ENCODE measurements at places on chromosomes 16 and 17. TPM values are rescaled to one million over a fixed set of nuclear protein-coding genes. Genes with fewer than 3 reads are reported as not detected.

The DOC2A gene
- total RNA-seq: 0.94 TPM

DNA sequence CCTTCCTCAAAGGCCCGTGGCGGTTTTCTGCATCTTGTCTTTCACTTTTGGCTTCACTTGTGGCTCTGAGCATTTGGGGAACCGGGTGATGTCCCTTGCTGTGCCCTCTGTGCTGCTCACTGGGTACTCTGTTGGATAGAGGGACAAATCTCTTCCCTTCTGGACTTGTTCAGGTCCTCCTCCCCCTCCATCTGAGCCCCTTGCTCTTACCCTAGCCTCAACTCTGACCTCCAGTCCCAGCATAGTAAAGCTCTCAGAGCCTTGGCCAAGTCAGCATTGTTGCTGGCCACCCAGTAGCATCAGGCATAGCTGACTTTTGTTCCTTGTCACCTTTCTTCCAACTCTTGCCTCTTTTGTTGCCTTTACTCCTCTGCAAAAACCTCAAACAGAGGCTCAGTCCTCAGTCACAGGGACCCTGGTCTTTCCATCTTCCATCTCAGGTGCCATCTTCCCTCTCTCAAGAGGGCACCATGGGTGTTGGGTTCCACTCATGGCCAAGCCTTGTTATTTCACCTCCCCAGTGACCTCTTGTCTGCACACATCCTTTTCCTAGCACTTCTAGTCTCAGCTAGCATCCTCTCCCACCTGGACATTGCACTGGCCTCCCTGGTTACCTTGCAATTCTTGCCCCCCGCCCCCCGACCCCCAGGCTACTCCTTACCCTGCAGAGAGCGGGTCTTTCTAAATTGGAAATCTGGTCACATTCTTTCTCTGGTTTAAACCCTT, 393 bp upstream of the PSMB10 start:
- no peak for DNase-seq
- peaks cover 15% of the 10 kb centered on the region for H3K4me1 ChIP-seq
- H3K4me3 ChIP-seq: peak overlapping the region; percentile 77
- peak overlapping the region; percentile 81 for H3K27ac ChIP-seq

DNA sequence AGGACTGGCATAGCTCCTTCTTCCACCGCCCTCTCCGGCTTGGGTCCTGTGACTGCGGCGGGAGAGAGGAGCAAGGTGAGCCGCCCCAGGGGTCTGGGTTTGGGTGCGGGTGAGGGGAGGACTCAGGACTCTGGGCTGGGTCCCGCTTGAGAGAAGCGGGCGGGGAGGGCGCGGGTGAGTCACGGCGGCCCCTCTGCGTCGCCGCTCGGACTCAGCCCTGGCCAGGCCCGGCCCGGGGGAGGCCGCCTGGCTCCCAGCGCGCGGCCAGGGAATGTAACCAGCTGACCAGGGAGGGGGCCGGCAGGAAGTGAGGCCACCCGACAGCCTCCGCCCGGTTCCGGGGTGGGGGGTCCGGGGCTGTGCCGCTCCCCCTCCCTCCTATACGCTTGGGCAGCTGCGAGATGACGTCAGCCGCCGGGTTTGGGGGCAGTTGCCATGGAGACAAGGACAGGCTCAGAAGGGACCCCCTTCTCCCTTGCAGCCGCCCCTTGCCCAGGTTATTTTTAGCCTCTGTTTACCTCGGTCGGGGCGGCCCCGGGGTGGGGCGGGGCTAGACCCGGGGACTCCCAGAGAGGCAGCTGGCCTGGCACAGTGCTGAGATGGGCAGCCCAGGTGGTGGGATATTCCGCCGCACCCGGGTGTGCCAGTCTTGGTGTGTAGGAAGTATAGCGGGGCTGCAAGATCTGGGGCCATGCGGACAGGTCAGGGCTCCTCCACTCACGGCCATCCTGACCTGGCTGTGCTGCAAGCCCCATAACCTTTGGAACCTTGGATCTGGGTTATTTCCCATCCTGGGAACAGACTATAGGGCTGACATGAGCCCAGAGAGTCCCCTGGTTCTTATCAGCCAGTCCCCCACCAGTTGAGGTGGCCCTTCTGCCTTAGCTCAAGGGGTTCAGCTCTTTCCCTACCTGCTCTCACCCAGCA, 1.6 kb downstream of the RIPOR1 start:
- H3K4me3 ChIP-seq: peak overlapping the region; percentile 70
- H3K27me3 ChIP-seq: no peaks in the 10 kb centered on the region
- peak overlapping the region; percentile 72 for H3K27ac ChIP-seq

DNA sequence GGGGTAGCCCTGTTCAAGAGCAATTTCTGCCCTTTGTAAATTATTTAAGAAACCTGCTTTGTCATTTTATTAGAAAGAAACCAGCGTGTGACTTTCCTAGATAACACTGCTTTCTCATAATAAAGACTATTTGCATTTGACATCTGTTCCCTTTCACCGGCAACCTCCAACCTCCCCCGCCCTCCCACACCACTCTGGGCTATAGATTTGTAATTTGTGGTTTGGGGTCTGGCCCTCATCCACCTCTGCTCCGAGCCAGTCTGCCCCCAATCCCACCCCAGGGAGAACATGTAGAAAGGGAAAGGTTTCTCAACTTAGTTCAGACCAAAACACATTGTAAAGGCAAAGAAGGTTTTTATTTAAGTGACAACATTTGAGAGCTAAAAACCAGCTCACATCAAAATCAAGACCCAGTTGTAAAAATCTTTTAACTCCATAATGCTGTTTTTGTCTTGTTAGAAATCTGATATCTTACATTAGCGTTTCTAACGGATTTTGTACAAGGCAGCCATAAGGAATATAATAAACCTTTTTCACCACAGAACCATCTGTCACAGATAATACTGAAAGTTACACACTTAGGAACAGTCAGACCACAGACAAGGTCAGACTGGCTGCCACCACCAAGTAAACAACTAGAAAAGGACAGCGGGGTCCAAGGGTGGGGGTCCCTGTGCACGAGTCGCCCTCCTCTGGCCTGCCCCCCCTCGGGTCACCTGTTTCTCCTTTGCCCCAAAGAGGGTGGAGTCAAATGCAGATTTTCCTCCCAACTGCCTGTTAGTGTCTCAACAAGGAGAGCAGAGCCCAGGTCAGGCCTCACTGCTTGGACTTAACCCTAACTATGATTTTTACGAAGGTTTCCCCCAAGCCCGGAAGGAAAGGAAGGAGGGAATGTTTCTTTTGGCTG, 6.9 kb downstream of the PIMREG start:
- no peak overlapping the region for H3K4me3 ChIP-seq
- H3K27me3 ChIP-seq: no peaks in the 10 kb centered on the region
- H3K4me1 ChIP-seq: peaks cover 7% of the 10 kb centered on the region
- no peak overlapping the region for H3K27ac ChIP-seq
- no peaks in the 10 kb centered on the region for H3K36me3 ChIP-seq
- DNase-seq: no peak

DNA sequence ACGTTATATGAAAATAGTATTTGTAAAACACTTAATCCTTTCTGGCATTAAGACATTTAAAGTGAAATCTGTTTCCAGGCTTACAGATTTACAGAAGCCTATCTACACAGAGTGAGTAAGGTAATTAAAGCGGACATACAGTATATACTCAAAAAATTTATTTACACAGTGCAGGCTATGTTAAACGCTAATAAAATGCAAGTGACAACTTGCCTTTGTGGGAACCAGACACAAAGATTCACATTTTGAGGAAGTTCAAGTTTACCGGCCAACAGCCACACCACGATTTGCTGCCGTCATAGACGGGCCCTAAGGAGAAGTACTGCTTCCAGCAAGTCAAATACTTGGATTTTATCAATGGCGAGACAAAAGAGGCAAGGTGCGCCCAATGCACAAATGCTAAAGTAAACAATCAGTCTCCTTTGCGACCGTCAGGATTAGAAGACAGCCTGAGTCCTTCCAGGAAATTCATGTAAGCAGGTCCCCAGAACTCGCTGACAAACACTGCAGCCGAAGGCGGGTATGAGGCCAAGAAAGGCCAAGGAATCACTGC, 801 bp downstream of the VPS35 start:
- H3K4me3 ChIP-seq: peak overlapping the region; percentile 89
- no peaks in the 10 kb centered on the region for H3K36me3 ChIP-seq
- peak overlapping the region; percentile 95 for H3K27ac ChIP-seq
- no peak for DNase-seq
- H3K4me1 ChIP-seq: peaks cover 23% of the 10 kb centered on the region
- H3K27me3 ChIP-seq: no peaks in the 10 kb centered on the region

The SCARF1 gene
- 32.4 TPM for total RNA-seq

The PABPN1L gene
- total RNA-seq: not detected

The KRT9 gene
- total RNA-seq: not detected

DNA sequence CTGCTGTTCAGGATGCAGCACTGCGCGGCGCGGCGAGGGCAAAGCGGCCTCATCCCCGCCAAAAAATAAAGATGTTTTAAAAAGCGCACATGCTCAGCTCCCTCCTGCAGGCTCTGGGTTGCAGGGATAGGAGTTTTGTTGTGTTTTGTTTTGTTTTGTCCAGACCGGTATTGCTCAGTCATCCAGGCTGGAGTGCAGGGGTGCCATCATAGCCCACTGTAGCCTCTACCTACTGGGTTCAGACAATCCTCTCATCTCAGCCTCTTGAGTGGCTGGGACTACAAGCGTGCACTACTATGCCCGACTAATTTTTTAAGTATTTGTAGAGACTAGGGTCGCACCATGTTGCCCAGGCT, 636 bp downstream of the WWOX start:
- no peak for DNase-seq
- no peaks in the 10 kb centered on the region for H3K36me3 ChIP-seq
- peak overlapping the region; percentile 97 for H3K27ac ChIP-seq
- H3K4me1 ChIP-seq: peaks cover 40% of the 10 kb centered on the region

The HBM gene
- not detected for total RNA-seq

- peak overlapping the region; percentile 100 for H3K27ac ChIP-seq
- H3K4me1 ChIP-seq: peaks cover 12% of the 10 kb centered on the region
- no peaks in the 10 kb centered on the region for H3K27me3 ChIP-seq
- DNase-seq: no peak
- H3K36me3 ChIP-seq: no peaks in the 10 kb centered on the region
Observed at GRCh38 chr16:30379158-30379783, 3.1 kb downstream of the SEPTIN1 start.

DNA sequence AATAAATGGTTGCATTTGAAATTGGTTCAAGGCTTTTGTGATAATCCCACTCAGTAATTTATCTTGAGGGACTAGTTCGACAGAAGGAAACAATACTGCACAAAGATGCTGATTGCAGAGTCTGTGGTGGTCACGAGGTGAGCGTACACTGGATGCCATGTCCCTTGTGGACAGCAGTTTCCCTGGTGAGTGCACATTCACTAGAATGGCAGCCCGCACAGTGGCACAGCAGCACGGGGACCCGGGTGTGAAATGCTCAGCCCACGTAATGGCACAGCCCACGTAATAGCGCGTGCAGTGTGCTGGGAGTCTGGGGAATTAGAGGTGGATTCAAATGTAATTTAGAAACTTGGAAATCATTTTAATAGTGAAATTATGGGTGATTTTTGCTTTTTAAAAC, 154.0 kb downstream of the LGALS9B start:
- H3K36me3 ChIP-seq: no peaks in the 10 kb centered on the region
- no peak overlapping the region for H3K27ac ChIP-seq
- H3K4me3 ChIP-seq: no peak overlapping the region
- no peaks in the 10 kb centered on the region for H3K4me1 ChIP-seq
- no peaks in the 10 kb centered on the region for H3K27me3 ChIP-seq

The RIPOR1 gene
- 57.1 TPM for total RNA-seq

The STX1B gene
- total RNA-seq: not detected

DNA sequence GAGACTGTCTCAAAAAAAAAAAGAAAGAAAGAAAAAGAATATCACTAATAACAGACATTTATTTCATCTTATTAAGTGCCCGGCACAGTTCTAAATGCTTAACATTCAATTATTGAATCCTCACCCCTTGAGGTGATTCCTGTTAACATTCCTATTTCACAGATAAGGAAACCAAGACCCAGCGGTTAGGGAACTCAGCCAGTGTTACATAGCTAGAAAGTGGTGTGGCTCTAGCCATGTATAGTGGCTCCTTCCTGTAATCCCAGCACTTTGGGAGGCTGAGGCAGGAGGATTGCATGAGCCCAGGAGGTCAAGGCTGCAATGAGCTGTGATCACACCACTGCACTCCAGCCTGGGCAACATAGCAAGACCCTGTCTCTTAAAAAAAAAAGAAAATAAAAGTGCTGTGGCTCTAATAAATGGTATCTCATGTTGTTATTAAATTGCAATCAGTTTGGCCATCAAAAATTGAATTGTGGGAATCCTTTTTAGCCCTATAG, 28.1 kb downstream of the ZNRF1 start:
- peak overlapping the region; percentile 81 for H3K27ac ChIP-seq
- H3K4me1 ChIP-seq: peaks cover 53% of the 10 kb centered on the region
- DNase-seq: no peak
- H3K27me3 ChIP-seq: no peaks in the 10 kb centered on the region

GRCh38 chr17:69090365-69090764, 29.6 kb upstream of the ABCA9 start:
- H3K27me3 ChIP-seq: no peaks in the 10 kb centered on the region
- no peak overlapping the region for H3K4me3 ChIP-seq
- H3K4me1 ChIP-seq: no peaks in the 10 kb centered on the region

GRCh38 chr17:21564262-21564661, 128.1 kb upstream of the KCNJ18 start:
- H3K4me3 ChIP-seq: no peak overlapping the region
- H3K27ac ChIP-seq: no peak overlapping the region
- H3K36me3 ChIP-seq: no peaks in the 10 kb centered on the region
- H3K4me1 ChIP-seq: no peaks in the 10 kb centered on the region
- DNase-seq: no peak

The RABEP1 gene
- total RNA-seq: 57.7 TPM

DNA sequence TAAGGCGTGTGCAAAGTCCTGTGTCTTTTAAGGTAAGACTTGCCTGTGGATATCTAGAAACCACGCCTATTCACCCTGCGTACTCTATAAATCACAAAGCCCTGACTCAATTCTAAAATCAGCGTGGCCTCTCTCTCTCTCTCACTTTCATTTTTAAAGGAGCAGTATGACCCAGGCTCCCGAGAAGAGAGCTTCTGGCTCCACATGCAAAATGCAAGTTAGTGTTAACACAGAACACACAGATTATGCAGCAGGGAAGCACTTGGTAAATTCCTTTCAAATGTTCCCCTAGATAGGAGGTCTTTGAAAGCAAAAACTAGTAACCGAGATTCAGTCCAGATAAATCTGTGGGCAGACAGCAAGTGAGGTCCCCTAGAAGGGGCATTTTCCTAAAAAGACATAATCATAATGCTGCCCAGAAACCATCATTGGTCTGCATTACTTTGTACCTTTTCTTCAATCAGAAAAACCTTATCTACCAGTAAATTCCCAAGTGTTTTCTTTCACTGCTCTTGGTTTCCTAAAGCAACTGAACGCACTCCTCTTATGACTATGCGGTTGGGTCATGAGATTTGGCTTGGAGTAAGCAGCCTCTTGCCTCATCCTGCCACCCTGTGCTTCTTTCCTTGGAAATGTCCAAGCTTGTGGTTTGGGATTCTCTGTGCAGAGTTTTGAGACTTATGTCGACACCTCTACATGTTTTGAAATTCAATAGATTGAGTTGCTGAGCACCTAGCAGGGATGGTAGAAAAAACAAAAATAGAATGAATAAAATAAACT, 31.7 kb upstream of the KCNJ2 start:
- H3K27me3 ChIP-seq: no peaks in the 10 kb centered on the region
- DNase-seq: peak; percentile 63
- H3K36me3 ChIP-seq: peaks cover 2% of the 10 kb centered on the region
- no peak overlapping the region for H3K4me3 ChIP-seq

Data from thyroid gland (tissue), 4 donors.